Type B pancreatic cell (in vitro differentiated cells): ENCODE measurements at places on chromosomes 16 and 17.

DNA sequence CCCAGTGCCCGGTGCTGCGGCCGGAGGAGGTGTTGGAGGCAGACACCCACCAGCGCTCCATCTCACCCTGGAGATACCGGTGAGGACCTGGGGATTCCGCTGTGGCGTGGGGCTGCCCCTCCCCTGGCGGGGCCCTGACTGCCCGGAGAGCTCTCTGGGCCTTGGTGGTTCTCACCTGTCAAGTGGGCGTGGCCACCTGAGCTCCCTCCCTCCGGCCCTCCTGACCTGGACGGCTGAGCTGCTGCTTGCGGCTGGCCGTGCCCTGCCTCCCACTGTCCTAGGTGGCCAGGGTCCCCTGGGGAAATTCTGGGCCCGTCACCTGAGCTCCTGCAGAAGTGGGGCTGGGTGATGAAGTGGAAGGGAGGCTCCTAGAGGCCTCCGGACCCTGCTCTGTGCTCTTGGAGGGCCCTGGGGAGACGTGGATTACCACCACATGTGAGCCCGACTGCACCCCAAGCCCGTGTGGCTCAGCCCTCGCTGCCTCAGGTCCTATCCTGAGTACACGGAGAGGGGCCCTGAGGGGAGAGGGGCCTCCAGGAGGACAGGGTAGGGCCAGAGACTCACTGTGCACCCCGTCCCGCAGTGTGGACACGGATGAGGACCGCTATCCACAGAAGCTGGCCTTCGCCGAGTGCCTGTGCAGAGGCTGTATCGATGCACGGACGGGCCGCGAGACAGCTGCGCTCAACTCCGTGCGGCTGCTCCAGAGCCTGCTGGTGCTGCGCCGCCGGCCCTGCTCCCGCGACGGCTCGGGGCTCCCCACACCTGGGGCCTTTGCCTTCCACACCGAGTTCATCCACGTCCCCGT, 1.1 kb downstream of the IL17C start:
- DNase-seq = no peak

DNA sequence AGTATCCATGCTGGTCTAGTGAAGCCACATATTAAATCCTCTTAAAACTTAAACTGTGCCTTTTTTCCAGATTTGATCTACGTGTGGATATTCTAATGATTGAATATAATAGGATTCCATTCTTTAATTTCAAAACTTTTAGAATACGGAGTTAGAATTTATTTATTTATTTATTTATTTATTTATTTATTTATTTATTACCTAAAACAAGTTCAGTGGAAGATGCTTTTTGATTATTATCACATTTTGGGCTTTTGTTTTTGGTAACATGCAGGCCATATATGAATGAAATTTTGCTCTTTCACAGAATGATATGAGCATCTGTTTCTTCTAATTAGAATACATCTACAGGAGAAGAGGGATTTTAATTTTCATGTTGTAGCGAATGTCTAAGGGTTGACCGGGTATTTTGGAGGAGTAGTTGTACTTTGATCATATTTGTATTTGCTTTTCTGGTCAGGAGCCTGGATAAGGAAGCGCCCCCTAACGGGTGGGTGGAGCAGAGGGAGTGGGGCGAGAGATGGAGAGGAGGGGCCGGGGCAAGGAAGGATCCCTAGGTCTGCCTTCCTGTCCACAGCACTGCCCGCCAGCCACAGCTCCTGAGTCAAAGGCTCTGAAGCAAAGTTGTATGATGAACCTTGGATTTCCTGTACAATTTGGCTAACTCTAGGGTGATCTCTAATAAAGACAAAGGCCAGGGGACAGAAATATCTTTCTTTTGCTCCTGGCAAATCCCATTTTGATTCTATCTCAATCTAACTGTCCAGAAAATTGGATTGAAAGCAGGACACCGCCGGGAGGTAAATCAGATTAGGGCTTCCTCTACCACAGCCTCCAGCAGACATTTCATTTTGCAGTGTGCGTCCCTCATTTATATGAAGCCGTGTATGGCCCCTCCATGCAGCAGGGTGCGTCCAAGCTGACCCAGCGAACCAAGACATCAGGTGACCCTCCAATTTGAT, 149.1 kb downstream of the PRKCA start:
- DNase-seq = no peak

DNA sequence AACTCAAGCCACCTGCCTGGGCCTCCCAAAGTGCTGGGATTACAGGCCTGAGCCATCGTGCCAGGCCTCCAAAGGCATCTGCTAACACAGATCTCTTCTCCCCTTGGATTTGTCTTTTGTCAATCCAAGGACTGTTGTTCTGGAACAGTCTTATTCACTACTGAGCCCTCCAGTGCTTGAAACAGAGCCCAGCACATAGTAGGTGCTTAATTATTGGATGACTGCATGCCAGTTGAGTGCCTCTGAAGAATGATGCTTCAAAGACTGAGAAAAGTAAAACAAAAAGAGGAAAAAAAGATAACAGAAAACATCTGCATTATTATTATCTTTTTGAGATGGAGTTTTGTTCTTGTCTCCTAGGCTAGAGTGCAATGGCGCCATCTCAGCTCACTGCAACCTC, 1.7 kb upstream of the CRISPLD2 start:
- no peak for DNase-seq

DNA sequence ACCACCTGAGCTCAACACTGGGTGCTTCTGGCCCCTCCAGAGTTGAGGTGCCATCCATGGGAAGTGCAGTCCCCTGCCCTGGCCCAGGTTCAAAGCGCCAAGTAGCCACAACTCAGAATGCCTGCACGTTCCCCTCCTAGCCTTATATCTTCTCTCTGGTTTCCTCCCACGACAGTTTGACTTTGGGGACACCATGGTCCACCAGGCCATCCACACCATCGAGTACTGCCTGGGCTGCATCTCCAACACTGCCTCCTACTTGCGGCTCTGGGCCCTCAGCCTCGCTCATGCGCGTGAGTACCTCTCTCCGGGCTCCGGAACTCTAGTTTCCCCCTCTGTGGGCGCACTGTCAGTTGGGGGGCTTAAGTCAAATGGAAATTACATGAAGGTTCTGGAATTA, 22.4 kb upstream of the NAGLU start:
- DNase-seq = no peak

DNA sequence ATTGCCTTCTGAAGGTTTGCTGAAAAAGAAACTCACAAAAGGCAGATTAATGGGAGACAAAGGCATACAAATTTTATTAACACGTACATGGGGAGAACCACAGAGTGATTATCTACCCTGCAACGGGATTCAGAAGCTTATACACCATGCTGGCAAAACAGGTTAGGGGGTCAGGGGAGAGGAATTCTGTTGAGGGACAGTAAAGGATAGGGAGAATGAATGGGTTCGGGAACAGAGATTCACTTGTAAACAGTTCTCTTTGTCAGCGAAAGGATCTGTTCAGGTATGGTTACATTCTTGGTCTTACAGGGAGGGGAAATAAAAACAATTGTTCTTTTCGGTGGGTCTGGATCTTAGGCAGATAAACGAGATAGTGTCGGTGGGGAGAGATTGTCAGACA, 54.3 kb upstream of the B4GALNT2 start:
- DNase-seq = no peak

GRCh38 chr17:21293831-21294210, 9.3 kb downstream of the MAP2K3 start:
- no peak for DNase-seq

DNA sequence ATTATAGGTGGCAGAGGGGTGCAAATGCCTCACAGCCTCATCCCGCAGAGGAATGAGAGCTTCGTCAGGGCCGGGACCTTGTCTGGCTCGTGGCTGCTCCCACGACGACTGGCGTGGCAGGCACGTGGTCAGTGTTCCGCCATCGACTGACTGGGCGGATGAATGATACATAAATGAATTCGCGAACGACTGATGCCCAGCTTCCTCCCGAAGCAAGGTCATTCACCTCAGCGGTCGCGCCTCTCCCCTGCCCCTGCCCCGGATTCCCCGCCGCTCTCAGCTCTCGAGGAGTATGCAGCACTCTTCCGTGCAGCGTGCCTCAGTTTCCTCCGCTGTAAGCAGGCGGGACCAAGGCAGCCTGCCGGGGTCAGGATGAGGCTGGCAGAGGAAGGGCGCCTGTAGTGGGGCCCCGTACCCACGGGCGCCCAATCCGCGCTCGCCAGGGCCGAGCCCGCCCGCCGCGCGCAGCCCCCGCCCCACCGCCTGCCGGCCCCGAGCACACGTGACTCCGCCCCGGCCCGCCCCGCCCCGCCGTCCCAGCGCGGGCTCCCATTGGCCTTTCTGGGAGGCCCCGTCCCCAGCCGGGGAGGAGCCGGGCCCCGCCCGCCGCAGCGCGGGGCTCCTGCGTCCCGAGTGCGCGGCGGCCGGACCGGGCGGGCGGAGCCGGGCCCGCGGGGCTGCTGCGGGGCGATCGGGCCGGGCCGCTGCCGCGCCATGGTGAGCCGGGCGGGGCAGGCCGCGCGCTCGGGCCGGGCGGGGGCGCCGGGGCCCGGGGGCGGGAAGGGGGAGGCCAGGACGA, at the start of gene SNN:
Gene SNN (plus strand): TSS at position 632 of the 799 bp plus-strand sequence. CDS start 7,605 bp downstream, outside the sequence.
- DNase-seq = peak; percentile 92

- DNase-seq = peak; percentile 70
Observed at GRCh38 chr17:32111141-32111771, 31.0 kb upstream of the RHOT1 start.

- DNase-seq = no peak
Observed at GRCh38 chr16:13953501-13953900, 33.5 kb downstream of the ERCC4 start.

- DNase-seq = no peak
Observed at GRCh38 chr16:29649588-29650494, 13.2 kb upstream of the SPN start.

- DNase-seq = no peak
Observed at GRCh38 chr17:28693869-28694268, 17.8 kb downstream of the PROCA1 start.

- no peak for DNase-seq
Observed at GRCh38 chr17:2475056-2475455, 36.6 kb downstream of the METTL16 start.

GRCh38 chr17:17536702-17537101, 40.5 kb upstream of the RASD1 start:
- no peak for DNase-seq

GRCh38 chr16:24670623-24671454, 58.6 kb upstream of the TNRC6A start:
- no peak for DNase-seq

DNA sequence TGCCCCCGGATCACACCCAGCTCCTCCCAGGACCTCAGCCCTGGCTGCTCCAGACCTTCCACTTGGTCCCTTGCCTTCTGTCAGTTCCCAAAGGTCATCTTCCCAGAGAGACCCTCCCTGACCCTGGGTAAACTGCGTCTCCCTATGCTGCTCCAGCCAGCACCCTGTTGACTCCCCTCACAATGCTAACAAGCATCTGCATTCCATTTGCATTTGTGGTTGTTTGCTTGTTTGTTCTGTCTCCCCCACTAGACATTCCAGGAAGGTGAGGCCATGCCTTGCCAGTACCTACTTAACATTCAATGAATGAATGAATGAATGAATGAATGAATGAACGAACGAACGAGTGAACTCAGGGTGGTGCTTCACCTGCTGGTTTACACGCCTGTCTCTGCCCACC, 171.2 kb downstream of the WSCD1 start:
- no peak for DNase-seq

GRCh38 chr16:2919511-2920255, 8.0 kb downstream of the FLYWCH1 start:
- DNase-seq = no peak

DNA sequence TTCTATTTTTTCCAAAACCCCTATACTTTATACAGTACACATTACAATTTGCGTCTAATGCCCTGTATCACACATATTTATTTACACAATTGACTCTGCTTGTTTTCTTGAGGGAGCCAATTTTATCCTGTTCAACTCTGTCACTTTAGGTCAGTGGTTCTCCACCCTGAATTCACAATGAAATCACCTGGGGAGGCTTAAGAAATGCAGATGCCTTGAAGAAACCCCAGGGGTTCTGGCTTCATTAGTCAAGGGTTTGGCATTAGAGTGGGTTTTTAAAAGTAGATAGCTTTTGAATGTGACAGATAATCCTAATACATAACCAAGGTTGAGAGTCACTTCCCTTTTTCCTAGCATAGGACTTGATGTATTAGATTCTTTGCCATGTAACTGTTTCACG, 398.6 kb upstream of the ERCC4 start:
- no peak for DNase-seq

DNA sequence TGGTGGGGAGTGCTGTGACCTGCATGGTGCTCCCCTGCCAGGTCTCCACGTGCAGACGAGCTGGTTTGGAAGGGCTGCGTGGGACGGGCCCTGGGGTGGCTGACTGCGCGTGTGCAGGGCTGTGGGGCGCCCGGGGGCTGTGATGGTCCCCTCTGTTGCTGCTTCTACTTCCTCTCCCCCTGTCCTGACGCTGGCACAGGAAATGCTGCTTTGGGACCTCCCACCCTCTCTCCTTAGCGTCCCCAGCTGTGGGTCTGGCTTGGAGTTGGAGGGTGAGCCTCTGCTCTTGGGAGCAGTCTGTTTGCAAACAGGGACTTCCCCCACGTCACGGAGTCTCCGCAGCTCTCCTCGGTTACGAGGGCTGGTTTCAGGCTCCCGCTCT, 35.2 kb downstream of the TSC2 start:
- no peak for DNase-seq

DNA sequence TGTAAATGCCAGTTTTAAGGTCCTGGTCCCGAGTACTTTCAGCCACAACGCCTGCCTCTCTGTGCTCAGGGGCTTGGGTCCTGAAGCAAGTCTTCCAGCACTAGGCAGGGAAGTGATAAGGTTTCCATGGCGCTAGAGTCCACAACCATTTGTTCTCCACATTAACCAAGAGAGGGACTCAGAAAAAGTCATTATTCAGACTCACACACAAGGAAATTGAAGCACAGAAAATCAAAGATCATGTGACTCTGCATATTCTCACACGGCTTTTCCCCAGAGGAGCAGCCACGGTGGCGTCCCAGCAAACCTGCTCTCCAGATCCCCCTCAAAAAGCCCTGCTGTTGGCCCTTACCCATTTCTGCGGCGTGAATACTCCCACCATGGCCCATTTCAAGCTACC, 9.7 kb downstream of the ENPP7 start:
- no peak for DNase-seq

GRCh38 chr16:66904428-66904845, 14.2 kb downstream of the CDH16 start:
- DNase-seq = no peak

- DNase-seq = no peak
Observed at GRCh38 chr16:68361485-68361884, 50.7 kb downstream of the PRMT7 start.

GRCh38 chr17:78842881-78843565, 2.4 kb upstream of the USP36 start:
- no peak for DNase-seq

DNA sequence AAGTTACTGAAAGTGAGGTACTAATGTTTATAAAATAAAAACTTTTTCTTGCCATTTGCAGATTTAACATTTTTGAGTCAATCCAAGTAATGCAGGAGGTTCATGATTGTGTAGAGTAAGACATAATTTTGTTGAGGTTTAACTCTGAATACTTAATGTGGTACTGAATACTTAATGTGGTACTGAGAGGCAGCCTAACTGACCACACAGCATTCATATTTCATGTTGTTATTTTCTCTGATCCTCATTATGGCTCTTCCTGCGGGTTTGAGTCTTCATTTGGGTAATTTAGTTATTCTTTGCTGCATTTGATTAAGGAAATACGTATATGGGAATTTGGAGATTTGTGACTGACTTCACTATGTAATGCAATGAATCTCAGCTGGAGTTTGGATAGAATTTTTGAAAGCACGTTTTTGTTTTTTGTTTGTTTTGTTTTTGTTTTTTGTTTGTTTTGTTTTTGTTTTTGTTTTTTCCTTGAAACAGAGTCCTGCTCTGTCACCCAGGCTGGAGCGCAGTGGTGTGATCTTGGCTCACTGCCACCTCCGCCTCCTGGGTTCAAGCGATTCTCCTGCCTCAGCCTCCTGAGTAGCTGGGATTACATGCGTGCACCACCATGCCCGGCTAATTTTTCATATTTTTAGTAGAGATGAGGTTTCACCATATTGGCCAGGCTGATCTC, 3.8 kb downstream of the SF3B3 start:
- no peak for DNase-seq
